ENCODE measurements at places on chromosomes 2 and 18.

DNA sequence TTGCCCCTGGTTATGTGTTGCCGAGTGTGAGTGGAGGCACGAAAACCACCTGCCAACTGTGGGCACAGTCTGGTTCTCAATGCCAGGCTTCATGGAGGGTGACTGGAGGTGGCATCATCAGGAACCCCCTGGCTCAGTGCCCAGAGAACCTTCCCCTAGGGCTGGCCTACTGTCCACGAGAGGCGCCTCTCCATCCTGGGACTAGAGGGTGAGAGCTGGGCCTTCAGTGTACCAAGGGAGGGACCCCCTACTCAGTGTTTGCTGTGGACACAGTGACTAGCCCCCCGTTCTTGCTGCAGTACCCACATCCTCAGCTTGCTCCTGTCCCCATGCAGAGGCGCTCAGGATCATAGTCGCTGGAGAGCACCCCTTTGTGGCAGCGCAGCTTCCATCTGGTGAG, 202.6 kb downstream of the HDAC4 start:
- DNase-seq: no peak

DNA sequence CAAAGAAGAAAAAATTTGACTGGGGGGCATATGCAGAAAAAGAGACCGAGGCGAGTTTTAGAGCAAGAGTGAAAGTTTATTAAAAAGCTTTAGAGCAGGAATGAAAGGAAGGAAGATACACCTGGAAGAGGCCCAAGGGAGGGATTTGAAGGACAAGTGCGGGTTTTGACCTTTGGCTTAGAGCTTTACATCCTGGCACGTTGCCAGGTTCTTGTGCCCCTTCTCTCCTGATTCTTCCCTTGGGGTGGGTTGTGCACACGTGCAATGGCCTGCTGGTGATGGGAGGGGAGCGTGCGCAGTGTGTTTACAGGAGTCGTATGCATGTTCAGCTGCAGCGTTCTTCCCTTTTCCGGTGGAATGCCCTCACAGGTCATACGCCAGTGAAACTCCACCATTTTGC, 208.8 kb downstream of the NBAS start:
- DNase-seq: no peak

DNA sequence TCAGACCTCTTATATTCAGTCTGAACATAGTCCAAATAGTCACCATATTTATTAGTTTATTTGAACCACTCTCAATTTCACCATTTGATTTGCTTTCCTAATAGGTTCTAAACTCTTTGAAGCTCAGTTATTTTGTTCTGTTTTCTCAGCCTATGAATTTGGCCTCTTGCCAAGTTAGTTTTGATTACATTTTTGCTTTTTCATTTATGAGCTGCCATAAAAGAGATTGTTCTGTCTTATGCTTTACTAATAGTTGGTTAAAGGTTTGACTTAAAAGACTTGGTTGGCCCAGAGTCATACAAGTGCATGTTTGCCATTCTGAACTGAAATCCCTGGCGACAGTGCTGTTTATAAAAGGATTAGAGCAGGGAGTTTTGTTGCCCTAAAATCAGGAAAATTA, 85.9 kb upstream of the RANBP2 start:
- no peak for DNase-seq

GRCh38 chr2:9811679-9812511, 31.4 kb upstream of the TAF1B start:
- no peak for DNase-seq

DNA sequence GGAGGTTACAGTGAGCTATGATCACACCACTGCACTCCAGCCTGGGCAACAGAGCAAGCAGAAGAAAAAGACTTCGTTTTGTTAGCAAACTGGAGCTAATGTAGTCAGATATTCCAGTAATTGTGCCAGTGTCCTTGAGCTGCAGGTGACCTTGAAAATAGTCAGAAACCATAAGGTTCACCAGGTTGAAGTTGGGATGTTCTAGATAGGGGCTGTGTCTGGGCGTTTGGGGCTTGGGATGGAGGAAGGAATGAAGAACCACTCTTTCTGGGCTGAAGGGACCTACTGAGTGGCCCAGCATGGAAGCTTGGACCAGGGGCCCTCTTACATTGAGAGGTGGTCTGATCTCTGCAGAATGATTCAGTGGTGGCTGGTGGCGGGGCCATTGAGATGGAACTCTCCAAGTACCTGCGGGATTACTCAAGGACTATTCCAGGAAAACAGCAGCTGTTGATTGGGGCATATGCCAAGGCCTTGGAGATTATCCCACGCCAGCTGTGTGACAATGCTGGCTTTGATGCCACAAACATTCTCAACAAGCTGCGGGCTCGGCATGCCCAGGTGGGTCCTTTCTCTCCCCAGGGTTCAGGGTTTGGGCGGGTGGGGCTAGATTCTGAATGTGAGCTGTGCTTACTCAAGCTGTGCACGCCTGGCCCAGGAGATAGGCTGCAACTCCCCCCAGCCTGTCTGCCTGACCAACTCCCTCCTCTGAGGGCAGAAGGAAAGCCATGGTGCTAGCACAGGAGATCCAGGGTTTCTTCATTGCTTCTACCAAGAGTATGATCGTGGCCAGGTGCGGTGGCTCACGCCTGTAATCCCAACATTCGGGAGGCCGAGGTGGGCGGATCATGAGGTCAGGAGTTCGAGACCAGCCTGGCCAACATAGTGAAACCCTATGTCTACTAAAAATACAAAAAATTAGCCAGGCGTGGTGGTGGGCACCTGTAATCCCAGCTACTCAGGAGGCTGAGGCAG, 17.1 kb downstream of the CCT7 start:
- DNase-seq: no peak

DNA sequence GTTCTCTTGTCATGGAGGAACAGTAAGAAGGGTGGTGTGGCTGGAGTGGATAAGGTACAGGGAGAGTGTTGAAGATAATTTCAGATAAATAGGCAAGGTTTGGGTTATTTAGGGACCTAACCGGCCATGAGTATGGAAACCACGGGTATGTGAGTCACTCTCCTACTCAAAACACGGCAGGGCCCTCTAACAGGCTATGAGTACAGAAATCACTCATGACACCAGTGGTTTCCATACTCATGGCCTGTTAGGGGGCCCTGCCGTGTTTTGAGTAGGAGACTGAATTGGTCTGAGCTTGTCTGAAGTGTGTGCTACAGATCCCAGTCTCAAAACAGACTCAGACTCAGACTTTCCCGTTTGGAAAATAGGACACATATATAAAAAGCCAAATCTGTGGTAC, 428.4 kb upstream of the HNMT start:
- no peak for DNase-seq

GRCh38 chr2:26196683-26197418, 24.0 kb downstream of the GAREM2 start:
- no peak for DNase-seq

GRCh38 chr2:56239437-56239836, 55.6 kb downstream of the CCDC85A start:
- DNase-seq: no peak

DNA sequence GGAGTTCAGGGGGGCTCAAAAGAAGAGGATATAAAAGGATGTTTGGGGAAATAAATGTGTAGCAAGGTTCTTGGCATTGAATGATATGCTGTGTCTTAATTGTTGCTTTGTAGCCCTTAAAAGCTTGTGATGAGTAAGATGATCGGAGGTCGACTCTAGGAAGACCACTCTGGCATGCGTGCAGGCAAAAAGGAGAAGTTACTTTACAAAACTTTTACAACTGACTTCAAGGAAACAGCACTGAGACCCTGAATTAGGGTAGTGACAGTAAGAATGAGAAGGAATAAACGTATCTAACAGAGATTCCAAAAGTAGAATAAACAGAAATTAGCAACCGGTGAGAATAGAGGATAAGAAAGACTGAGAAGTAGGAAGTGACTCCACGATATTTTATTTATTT, 228.7 kb upstream of the TANK start:
- DNase-seq: no peak

DNA sequence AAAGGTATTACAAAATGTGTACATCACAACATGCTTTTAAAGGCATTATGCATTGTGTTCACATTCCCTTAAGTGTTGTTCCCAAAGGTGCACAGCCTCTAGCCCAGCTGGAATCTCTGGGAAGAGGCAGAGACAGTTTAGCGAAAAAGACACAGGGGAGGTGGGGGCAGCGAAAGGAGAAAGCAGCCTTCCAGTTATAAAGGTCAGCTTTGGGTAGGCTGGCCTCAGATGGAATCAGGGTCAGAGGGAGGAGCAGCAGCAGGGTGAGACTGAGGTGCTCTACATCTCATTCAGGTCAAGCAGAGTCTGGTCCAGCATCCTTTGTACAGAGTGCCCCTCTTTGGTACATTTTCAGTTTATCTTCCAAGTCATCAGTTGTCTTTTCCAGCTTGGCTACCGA, 68.6 kb downstream of the ASXL2 start:
- DNase-seq: no peak

DNA sequence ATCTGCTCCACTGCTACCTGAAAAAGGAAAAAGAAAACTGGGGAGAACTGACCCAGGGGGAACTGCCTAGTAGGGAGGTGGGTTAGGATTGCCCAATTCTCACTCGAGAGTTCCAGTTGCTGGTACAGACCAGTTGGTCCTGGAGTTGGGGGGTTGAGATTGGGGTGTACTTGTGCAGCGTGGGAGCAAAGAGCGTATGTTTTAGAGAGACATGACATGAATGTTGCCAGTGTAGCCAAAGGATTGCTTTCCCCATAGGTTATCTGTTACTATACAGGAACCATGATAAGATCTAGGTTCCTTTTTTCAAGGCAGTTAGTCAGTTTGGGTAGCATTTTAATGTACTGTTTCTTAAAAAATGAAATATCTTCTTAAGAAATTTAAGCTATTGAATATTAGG, 68.6 kb downstream of the APLF start:
- no peak for DNase-seq

- DNase-seq: no peak
Observed at GRCh38 chr18:4511166-4511565, 56.1 kb upstream of the DLGAP1 start.

- DNase-seq: no peak
Observed at GRCh38 chr18:7479756-7480155, 87.4 kb upstream of the PTPRM start.

DNA sequence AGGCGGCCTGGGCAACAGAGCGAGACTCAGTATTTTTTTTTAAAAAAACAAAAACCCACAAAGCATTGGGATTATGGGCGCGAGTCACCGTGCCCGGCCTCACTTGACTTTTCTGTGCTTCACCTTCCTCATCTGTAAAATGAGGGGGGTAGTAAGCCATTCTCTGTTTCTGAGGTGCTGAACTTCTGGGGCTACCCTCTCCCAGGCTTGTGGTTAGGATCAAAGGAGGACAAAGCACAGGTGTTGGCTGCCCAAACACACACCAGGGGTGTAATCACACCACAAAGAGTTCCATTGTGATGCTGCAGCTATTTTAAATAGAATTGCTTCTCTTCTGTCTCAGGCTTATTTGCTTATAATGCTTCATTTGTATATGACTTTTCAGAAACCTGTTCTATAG, 35.8 kb upstream of the INHBB start:
- DNase-seq: no peak

GRCh38 chr2:157460897-157461296, 17.0 kb upstream of the CYTIP start:
- no peak for DNase-seq

DNA sequence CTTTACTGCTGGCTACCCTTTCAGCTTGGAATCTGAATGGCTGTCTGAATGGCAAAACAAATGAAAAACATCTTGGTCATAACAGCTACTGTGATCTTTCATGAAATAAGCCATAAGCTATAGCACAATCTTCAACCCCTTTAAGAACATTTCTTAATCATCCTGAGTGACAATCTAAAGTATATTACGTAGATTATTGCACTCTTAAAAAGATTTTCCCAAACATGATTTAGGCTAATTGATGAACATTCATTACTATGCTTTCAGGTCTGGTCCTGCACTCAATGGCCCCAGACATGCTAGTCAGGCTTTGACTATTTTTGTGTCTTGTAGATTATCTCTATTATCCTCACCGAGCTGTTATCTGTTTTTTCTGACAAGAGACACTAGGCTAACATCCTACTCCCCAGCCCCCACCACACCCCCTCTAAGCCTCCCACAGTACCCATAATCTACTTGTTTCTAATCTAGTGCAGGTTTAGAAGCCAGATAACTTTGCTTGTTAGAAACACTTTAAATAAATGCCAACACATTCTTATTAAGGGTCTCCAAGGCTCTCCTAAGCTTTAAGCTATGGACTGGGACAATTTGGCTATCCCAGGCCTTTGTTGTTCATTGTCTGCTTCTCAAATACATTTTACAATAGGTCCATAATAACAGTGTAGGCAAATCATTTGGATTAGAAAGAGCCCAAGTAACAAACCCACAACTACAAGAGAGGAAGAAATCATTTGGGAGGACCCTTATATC, 4.2 kb downstream of the SMAD2 start:
- no peak for DNase-seq

DNA sequence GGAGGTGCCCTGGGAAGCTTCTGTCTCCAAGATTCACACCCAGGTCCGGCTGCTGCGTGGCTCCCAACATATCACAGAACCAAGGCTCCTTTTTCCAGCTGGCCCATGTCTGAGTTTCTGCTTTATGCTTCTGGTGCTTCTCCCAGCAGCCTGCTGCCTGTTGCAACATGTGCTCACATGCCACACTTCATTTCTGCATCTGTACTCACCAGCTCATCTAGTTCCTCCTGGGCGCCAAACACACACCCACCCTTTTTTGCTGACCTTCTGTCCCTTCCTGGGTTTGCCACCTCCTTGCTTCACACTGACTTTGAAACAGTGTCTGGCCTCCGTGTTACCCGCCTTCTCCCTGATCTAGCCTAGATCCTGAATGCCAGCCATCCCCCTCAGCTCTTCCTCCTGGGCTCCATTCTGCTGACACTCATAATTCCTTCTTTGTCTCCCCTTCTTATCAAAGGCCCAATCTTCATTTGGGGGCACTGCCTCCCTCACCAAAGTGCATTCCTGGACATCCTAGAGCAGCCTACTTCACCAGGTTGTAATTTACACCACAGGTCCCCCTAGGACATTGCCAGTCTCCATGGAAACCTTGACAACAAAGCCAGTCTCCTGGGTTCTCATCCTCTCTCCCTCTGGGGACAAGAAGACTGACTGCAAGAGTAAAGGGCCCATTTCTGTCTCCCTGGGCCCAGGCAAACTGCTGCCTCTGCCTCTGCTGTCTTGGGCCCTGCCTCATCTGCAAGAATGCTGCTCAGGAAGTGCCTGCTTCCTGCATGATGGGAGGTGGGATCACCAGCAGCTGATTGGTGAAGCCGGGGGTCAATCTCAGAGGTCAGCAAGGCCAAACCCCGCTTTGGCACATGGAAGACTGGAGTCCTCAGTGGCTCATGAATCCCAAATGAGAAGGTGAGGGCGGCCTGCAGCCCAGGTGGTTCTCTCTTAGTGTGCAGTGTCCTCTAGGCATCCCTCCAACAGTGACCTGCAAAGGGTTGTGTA, 13.9 kb upstream of the PROM2 start:
- no peak for DNase-seq
